ENCODE measurements at places on chromosomes 6 and 20. TPM values are rescaled to one million over a fixed set of nuclear protein-coding genes. Genes with fewer than 3 reads are reported as not detected.

Gene PRSS16
- total RNA-seq, result 0.09 TPM

Gene VWA7
- total RNA-seq, result 0.09 TPM

Gene FOXF2
- under 0.01 TPM for total RNA-seq

Gene PLCG1
- 153 TPM for total RNA-seq

Gene SLC22A16
- total RNA-seq, result under 0.01 TPM

Gene KCNK5
- not detected for total RNA-seq

Gene PRSS35
- total RNA-seq, result not detected

Gene SIM1
- under 0.01 TPM for total RNA-seq

Data from dermis lymphatic vessel endothelial cell (primary cell).